ENCODE measurements at places on chromosomes 1 and 21.

DNA sequence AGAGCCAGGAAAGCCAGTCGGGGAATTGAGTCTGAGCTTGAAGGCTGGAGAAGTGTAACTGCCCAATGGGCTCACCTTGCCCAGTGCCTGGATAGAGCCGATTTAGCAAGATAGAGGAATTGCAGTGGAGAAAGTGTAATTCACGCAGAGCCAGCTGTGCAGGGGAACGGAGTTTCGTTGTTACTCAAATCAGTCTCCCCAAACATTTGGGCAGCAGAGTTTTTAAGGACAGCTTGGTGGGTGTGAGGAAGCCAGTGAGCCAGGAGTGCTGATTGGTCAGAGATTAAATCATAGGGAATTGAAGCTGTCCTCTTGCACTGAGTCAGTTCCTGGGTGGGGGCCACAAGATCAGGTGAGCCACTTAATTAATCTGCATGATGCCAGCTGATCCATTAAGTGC is 28.4 kb upstream of the NLRP3 start:
- DNase-seq = no peak

GRCh38 chr21:45892156-45892915 is 89.2 kb upstream of the COL6A1 start:
- DNase-seq = no peak

DNA sequence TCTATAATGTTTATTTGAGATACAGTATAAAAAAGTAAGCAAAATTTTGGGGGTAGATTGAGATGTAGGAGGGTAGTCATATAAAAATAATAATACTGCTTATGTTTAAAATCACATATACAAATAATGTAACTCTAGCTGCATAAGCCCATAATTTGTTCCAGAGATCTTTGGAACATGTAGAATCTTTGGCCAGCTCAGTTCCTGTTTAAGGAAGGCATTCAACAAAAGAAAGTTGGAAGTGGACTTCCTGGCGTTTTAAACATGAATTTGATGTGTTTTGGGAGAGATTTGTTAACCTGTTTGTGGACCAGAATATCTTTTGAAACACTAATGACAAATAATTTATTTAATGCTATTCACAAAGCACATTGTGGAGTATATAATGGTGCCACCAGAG is 27.7 kb downstream of the GIPC2 start:
- DNase-seq = no peak

- DNase-seq = no peak
Observed at GRCh38 chr21:38843806-38844503, 38.2 kb downstream of the ETS2 start.
